ENCODE measurements at places on chromosomes 13 and 19.

- no peak for DNase-seq
Observed at GRCh38 chr13:95155504-95155903, 145.7 kb downstream of the ABCC4 start.

DNA sequence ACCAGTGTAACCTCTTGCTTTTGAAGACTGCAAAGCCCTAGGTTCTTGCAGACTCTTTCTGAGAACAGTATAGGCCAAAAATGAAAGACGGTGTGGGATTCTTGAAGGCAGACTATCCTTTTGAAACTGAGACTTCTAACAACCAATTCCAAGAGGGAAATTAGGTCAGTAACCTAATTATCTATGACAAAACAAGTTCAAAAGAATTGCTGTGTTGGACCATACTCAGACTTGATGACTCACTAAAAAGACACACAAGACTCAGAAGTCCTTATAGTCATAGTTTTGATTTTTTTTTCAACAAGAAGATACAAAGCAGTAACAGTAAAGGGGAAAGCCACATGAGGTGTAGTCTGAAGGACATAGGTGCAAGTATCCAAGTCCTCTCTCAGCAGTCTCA is 624.0 kb upstream of the GPC6 start:
- no peak for DNase-seq

GRCh38 chr13:100541897-100542825 is 46.4 kb downstream of the GGACT start:
- no peak for DNase-seq

GRCh38 chr13:75872980-75873379 is 236.8 kb downstream of the LMO7 start:
- no peak for DNase-seq

DNA sequence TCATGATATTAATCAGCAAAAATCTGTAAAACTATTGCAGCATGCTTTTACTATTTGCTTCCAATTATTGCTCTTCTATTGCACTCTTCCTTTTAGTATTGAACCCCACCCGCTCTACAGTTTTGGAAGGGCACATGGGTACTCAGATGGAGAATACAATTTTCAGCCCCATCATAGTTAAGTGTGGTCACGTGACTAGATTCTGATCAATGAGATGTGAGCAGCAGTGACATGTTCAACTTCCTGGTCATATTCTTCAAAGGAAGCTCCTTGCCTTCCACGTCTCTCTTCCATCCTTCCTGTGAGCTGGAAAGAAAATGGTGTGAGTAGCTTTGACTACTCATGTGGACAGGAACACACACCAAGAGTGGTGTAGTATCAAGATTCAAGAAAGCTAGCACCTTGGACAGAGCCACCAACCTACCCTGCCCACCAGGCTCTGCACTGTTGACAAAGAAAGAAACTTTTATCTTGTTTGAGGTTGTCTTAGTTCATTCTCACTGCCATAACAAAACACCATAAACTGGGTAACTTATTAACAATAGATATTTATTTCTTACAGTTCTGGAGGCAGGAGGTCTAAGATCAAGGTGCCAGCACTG is 3.8 kb upstream of the FGF14 start:
- no peak for DNase-seq

DNA sequence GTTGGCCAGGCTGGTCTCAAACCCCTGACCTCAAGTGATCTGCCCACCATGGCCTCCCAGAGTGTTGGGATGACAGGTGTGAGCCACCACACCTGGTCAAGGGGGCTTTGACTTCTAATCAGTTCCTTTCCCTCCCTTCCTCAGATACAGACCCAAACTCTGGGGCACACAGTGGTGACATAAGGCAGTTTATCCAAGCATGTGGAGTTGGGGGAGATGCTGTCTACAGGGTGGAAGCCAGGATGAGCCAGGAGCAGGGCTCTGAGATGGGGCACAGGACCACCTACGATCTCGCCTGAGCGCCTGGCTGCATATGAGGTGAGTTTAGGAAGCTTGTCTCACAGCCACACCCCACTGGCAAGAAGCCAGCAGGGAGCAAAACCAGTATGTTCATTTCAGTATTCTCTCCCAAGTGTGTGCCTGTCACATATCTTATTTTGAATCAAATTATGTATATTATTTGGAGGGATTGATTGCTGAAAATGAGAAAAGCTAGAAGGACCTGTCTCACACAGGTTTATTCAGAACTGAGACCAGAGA is 67.7 kb downstream of the KCTD15 start:
- DNase-seq, result no peak

DNA sequence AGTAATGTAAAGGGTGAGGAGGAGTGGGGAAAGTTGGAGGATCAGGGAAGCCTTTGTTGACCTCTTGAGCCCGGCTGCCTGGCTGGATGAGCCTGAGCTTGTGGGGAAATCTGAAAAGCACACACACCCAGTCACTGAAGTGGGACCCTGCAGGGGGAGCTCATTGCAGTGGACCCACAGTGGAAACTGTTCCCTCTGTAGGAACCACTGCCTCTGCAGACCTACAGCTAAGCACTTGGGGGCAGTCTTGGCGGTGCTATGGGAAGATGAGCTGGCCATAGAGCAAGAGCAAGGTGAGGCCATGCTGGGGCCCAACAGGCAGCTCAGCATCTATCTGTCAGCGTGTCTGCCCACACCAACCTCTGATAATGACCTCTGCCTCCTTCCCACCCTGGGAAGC is 294.8 kb downstream of the TSHZ3 start:
- DNase-seq, result peak; percentile 14

GRCh38 chr13:30026909-30027308 is 176.5 kb upstream of the UBL3 start:
- DNase-seq, result no peak

DNA sequence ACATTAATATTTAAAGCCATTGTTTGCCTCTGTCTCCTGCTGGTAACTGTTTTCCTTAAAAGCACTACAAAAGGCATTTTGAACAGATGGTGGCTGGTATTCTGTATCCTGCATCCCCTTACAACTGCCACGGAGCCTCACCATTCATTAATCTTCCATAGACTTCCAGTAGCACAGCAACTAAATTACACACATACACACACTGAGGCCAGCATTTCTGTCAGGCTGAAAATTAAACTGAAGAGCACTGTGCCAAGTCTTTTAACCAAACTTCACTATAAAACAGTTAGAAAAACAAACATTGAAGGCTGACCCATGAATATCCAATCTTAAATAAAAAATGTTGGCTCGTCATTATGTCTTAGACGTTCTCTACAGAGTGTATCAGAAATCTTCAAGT is 697.8 kb downstream of the DACH1 start:
- DNase-seq, result no peak

- no peak for DNase-seq
Observed at GRCh38 chr13:40629678-40630384, 36.6 kb downstream of the FOXO1 start.

GRCh38 chr13:110297766-110298504 is 9.0 kb downstream of the COL4A1 start:
- no peak for DNase-seq

DNA sequence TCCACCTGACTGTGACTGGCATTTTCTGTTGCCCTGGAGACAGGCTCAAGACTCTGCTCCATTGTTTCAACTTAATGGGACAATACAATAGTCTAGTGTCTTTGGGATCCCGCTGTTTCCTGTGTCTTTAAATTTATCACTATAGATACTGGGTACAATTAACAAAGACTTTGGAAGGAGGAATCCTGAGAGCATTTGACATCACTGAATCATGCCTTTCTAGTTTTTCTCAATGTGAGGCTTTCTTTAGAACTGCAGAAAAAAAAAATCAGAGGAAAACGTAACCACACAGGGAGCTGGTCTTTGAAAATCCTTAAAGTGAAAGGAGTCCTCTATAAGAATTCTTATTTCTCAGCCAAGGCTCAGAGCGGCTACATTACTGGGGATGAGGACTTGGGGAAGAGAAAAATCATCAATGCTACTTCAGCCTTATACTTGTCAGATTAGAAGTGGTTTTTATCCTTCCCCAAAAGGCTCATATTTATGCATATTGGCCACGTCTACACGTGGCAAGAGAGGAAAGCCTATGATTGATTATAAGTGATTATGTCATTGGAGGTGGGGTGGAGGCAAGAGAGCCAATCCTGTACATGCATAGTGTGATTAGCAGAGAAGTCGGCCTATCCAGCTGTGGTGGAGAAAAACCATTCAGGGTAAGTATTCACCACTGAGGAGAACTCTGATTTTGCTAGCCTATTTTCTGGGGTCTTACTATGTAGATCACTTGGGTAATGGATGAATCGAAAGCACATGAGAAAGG is 34.4 kb upstream of the UBL3 start:
- no peak for DNase-seq

GRCh38 chr13:33859691-33860303 is 41.8 kb downstream of the RFC3 start:
- no peak for DNase-seq

DNA sequence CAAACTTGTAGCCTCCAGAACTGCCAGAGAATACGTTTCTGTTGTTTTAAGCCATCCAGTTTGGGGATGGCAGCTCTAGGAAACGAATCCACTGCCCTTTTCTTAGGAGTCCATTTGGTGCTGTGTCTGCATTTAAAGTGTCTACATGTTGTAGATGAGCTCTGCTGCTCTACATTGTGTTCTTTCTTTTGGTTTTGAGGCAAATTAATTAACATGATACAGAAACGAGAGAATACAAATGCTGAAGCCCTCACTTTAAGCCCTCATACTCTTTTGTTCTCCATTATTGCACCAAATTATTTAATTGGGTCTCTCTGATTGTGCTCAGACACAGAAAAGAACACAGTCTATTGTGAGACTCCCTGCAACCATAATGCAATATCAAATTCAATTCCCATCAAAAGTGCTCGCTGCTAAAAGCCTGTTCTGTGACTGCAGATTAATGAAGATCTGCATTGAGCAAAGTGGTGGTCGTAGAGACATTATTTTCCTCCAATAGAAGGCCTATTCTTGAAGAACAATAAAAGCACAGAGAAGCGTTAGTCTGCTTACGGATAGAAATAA is 166.3 kb upstream of the SOX21 start:
- no peak for DNase-seq

DNA sequence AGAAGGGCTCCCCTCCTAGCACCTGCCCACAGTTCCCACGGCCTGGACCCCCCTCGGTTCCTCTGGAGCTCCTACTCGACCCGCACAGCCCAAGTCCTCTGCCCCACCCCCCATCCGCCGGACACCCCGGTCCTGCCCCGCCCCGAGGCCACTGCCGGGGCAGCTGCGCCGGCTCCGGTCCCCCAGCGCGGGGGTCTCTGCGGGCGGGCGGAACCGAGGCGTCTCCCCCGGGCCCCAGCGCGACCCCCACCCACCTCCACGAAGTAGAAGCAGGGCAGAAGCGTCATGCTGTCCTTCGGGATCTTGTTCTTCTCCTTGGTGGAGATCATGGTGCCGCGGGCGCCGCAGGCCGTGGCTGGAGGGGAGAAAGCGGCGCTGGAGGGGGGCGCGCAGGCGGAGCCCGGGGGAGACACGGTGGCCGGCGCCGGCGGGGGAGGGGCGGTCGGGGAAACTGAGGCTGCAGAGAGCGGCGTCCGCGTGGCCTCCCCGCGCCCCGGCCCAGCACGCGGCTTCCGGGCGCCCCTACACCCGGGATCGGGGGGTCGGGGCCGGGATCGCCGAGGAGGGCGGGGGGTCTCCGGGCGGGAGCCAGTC is 427 bp downstream of the PLPPR3 start:
- no peak for DNase-seq

- peak; percentile 40 for DNase-seq
Observed at GRCh38 chr19:3471954-3472655, 8.2 kb downstream of the SMIM24 start.

GRCh38 chr19:55543567-55543966 is 1.8 kb downstream of the SBK3 start:
- DNase-seq, result no peak

DNA sequence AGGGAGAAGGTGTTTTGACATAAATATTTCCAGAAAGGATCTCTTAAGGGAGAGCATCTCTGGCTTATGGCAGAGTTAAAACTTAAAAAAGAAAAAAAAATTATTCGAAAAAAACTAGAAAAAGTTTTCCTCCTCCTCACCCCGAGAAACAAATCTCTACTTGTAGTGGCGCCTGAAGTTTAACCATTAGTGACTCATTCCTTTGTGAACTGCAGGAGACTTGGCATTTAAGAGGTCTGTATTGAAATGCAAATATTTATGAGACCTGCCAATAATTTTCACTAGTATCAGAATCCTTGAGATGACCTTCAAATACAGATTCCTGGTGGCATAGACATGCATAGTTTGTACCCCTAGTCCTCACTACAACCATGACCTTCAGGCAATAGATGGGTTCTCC is 64.9 kb upstream of the MED4 start:
- no peak for DNase-seq

- DNase-seq, result no peak
Observed at GRCh38 chr13:39789451-39789850, 134.0 kb downstream of the COG6 start.

DNA sequence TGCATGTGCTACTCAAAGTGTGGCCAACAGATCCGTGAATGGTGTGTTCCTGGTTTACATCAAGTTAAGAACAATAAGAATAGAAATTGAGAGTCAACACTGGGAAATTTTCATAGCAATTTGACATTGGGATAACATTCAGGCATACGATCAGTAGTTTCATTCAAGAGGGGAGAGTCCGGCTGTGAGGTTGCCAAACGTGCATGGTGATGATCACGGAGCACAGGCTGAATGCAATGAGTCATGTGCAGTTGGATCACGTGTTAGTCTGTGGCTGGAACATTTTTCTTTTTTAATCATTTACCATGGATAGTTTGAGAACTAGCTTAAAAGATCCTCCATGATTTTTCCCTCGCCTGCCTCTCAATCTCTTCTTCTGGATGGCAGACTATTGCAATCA is 2.5 kb upstream of the DCT start:
- DNase-seq, result no peak

All from stimulated activated CD4-positive, alpha-beta T cell treated with anti-CD3 and anti-CD28 coated beads, TNF-alpha, amount 100 ng/mL, for 24 hours (primary cell).